GM12878 (cell line): ENCODE measurements at places on chromosomes 2 and 18.

DNA sequence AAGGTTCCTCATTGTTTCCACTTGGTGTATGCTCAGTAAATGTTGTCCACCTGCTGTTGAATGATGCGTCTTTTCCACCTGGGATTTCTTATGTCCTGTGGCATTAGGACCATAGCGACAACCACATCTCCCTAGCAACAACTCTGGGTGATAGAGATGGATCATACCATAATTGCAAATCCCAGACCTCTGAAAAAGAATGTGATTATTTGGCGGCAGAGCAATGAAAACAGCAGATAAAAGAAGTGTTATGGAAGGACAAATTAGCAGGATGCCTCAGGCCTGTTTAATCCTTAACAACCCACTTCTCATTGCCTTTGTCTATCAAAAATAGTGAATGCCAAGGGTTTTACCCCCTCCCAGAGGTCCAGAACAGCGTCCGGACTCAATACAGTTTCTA lies 278.9 kb downstream of the TSN start:
- no peak for DNase-seq

DNA sequence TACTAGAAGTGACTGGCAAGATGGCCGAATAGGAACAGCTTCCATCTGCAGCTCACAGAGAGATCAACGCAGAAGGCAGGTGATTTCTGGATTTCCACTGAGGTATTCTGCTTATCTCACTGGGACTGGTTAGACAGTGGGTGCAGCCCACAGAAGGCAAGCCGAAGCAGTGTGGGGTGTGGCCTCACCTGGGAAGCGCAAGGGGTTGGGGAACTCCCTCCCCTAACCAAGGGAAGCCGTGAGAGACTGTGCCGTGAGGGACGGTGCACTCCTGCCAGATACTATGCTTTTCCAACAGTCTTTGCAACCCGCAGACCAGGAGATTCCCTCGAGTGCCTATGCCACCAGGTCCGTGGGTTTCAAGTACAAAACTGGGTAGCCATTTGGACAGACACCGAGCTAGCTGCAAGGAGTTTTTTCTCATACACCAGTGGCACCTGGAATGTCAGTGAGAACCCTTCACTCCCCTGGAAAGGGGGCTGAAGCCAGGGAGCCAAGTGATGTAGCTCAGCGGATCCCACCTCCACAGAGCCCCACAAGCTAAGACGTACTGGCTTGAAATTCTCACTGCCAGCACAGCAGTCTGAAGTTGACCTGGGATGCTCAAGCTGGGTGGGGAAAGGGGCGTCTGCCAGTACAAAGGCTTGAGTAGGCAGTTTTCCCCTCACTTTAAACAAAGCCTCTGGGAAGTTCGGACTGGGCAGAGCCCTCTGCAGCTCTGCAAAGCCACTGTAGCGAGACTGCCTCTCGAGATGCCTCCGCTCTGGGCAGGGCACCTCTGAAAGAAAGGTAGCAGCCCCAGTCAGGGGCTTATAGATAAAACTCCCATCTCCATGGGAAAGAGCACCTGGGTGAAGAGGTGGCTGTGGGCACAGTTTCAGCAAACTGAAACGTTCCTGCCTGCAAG lies 40.1 kb downstream of the PLEK start:
- no peak for DNase-seq

DNA sequence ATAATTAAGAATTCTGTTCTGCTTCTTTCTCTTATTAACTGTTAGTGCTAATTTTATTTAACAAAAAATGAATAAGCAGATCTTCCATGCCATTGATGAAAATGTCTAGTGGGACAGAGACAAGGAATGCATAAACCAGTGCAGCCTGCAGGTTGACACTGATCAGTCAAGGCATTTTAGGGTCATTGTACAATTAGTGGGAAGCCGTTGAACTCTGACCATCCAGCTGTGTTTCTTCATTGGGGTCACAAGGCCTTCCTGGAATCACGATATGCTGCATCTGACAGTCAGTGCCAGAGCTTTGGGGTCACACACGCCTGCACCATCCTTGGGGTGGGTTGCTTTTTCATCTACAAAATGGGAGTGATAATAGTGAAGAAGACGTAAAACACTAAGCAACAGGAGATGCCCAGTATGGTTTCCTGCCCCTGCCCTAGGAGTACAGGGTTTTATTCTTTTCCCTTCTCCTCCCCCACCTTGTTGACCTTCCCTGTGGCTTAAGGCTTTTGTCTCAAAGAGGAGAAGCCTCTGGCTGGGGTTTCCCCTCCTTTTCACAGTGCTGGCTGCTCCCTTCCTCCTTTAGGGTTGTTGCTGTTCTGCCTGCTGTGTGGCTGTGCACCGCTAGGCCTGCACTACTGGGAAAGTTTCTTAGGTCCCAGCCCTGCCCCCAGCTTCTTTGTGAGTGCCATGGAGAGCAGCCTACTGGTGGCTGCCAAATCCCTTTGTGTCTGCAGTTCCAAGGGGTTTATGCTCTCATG lies 245.6 kb downstream of the TPGS2 start:
- peak; percentile 17 for DNase-seq

DNA sequence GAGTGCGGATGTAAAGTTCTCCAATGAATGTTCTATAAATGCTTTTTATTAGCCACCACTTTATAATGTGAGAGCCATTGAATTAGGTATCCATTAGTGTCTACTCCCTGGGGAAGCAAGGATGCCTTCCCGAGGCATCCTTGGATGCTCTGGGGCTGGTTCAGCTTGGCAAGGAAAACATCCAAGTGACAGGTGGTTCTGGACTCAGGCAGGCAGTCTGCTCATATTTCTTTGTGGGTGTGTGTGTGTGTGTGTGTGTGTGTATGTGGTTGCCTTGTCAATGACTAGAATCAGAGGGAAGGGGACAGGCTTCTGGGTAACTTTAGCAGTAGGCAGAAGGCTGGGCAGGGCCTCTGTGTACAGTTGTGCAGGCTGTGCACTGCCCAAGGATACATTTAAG lies 149.2 kb downstream of the TSN start:
- no peak for DNase-seq

- no peak for DNase-seq
These were observed 81.1 kb downstream of the RTP5 start for GRCh38 chr2:241950413-241951315.
